Activated CD8-positive, alpha-beta memory T cell treated with anti-CD3 and anti-CD28 coated beads for 1 hour (primary cell): ENCODE measurements at places on chromosomes 1 and 21.

- DNase-seq, result no peak
These were observed 139.1 kb downstream of the PLA2G4A start for GRCh38 chr1:186967656-186968394.

DNA sequence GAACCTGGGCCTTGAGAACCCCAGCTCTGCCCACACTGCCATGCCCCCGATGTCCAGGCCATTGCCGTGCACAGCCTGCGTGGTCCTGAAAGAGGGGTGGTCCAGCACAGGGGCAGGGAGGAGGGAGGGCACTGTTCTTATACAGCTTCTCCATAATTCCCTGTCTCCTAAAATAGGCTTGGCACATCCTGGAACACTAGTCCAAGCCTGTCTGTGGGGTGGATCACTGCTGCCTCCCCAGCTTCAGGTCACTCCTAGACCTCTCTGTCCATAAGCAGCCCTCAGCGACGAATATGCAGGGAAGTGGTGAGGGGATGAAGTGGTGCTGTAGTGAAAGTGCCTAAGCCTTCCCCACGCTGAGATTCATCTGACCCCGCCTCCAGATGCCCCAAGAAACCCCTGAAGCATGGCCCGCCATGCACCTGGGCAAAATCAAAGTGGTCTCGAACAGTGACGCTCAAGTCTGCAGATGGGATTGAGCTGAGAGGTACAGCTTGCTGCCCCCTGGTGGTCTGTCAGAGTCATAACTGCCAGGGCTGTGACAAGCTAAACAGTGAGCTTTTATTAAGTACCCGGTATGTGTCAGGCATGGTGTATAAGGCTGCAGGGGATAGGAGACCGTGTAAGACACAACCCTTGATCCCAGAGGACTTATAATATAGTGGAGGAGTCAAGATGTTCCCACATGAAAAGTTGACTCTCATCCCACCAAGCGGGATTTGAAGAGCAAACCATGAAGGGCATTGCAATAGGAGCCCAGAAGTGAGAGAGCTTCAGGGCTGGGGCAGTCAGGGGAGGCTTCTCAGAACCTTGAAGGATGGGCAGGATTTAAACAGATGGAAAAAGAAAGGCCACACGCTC, 66.6 kb downstream of the FAM163A start:
- peak; percentile 31 for DNase-seq

DNA sequence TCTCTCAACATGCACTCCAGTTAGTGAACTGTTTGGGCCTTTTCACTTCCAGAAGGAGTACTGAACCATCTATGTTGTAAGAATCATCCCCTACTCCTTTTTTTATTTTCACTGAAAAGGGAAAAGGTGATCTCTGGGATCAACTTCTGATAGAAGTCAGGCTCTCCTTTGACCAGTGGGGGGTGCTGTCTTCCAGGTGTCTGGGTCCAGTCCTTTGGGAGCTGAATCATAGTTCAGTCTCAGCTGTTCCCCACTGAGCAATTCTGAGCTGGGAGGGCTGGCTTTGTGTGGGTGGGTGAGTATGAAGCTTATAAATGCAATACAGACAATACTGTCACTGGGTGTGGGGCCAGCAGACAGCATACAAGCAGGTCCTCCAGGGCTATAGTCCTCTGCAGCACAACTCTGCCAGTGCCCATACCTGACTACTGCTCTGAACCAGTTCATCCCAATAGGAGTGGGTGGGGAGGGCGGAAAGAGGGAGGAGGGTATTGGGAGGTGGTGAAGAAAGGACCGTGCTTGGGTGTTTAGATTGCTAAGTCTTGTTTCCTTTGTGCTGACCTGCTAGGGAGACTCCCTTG, 12.5 kb upstream of the SARS1 start:
- DNase-seq, result no peak

GRCh38 chr1:85339656-85340399, 63.4 kb upstream of the BCL10 start:
- DNase-seq, result no peak

GRCh38 chr1:37657620-37658412, 23.1 kb upstream of the RSPO1 start:
- no peak for DNase-seq

DNA sequence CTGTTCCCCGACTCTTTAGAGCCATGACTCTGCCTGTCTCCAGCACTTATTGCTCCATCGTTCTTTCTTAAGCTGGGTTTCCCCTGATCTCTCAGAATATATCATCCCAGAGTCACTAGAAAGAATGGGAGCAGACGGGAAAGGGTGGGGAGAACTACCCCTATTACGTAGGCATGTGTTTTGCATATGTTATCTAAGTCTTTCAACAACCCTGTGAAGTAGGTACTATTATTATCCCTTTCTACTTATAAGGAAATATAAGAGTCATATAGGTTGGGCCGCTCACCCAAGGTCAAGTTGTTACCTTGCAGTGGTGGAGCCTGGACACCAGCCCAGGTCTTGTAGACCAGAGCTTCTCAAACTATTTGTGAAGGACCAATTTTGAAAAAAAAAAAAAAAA, 38.7 kb downstream of the ELF3 start:
- no peak for DNase-seq

- DNase-seq, result no peak
These were observed 66.8 kb downstream of the EPB41 start for GRCh38 chr1:28981210-28981609.

DNA sequence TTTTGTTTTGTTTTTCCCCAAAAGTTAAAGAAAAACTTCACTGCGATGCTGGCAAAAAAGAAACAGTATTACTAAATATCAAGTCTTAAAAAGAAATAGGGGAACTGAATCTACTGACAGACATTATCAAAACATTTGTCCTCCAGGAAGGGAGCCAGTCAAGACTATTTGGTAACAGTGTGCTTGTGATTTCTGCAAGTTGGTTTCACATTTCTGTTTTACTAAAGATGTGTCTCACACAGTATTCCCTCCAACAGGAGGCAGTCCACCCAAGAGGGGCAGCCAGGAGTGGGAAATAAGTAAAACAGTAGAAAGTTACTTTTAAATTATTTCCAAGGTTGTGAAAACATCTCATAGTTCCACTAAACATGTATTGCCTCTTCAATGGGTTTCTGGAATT, 74.4 kb upstream of the SDC3 start:
- no peak for DNase-seq

GRCh38 chr1:154221278-154222001, 685 bp downstream of the UBAP2L start:
- peak; percentile 58 for DNase-seq

- no peak for DNase-seq
These were observed at the start of gene CAMTA1 for GRCh38 chr1:6785318-6785727. TSS of gene CAMTA1 (plus strand) at chr1:6785454. CDS start at chr1:6785531, 77 bp downstream.

DNA sequence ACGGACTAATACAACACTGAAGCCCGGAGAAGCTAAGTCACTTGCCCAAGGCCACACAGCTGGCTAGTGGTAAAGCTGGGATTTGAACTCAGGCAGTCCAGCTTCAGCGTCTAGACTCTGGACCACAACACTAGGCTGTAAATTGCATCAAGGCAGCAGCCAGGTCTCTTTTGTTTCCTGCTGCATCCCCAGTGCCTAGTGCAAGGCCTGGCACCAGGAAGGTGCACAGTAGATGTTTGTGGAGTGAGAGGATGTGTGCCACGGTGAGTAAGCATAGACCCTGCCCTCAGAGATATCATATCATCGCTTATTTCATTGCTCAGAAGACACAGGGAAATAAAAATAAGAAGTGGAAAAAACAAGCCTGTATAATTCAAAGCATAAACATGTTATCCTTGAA, 40.9 kb downstream of the IGSF21 start:
- DNase-seq, result no peak

DNA sequence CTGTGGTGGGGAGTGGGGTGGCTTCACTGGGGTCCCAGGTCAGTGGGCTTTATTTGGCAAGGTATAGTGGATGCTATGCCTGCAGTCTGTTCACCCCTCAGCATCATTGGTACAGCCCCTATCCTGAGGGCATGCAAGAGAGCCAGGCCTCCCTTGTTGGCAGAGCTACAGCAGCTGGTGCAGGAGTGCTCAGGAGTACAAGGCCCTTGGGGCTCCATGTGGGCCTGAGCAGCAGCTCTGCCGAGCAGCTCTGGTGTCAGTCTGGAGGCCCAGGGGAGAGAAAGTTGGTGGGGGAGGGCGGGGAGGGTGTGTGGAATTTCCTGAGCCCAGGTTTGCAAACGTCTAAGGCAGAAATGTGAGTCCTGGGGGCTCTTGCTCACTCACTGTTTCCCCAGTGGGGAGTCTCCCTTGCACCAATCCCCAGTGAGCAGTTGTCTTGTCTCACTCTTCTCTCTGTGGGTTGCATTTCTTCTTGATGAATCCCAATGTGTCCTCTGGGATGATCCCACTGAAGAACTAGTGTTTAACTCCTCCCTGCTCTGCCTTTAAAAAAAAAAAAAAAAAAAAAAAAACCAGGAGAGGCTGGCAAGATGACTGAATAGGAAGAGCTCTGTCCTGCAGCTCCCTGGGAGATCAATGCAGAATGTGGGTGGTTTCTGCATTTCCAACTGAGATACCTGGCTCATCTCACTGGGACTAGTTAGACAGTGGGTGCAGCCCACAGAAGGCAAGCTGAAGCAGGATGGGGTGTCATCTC, 39.5 kb upstream of the CYP4X1 start:
- DNase-seq, result no peak

- no peak for DNase-seq
These were observed 39.3 kb downstream of the MAGI3 start for GRCh38 chr1:113429461-113430153.

- no peak for DNase-seq
These were observed at the start of gene BMP8B for GRCh38 chr1:39788758-39789570. TSS of gene BMP8B (minus strand) at chr1:39788865. CDS start at chr1:39788485, 380 bp downstream.

DNA sequence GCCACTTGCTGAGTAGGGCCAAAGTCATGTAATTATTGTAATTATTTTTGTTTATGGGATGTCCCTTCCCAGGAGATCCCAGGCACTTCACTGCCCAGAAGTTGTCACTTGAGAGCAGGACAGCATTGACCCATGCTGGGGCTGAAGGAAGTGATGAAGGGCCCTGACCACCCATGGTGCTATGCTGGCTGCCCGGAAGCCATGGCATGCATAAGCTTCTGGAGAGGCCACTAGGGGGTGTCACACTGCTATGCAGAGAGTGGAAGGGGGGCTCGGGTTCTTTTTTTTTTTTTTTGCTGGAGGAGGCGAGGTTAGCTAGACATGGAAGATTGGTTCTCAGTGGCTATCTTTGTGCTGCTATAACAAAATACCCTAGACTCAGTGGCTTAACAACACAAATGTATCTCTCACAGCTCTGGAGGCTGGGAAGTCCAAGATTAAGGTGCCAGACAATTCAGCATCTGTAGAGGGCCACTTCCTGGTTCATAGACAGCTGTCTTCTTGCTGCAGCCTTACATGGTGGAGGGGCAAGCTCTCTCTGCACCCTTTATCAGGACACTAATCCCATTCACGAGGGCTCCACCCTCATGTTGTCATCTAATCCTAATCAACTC, 84.9 kb downstream of the CNIH3 start:
- DNase-seq, result no peak

GRCh38 chr1:234624724-234625117, 14.7 kb upstream of the IRF2BP2 start:
- no peak for DNase-seq

GRCh38 chr1:77940921-77941570, 37.8 kb downstream of the FUBP1 start:
- DNase-seq, result no peak

- DNase-seq, result no peak
These were observed 132.5 kb downstream of the FAF1 start for GRCh38 chr1:50827546-50827945.

- DNase-seq, result no peak
These were observed 1.7 kb downstream of the PLEKHG5 start for GRCh38 chr1:6489799-6490180.

- DNase-seq, result no peak
These were observed 1.8 kb downstream of the LPGAT1 start for GRCh38 chr1:211828584-211829342.

GRCh38 chr1:221981461-221981860, 239.6 kb upstream of the DUSP10 start:
- DNase-seq, result no peak

DNA sequence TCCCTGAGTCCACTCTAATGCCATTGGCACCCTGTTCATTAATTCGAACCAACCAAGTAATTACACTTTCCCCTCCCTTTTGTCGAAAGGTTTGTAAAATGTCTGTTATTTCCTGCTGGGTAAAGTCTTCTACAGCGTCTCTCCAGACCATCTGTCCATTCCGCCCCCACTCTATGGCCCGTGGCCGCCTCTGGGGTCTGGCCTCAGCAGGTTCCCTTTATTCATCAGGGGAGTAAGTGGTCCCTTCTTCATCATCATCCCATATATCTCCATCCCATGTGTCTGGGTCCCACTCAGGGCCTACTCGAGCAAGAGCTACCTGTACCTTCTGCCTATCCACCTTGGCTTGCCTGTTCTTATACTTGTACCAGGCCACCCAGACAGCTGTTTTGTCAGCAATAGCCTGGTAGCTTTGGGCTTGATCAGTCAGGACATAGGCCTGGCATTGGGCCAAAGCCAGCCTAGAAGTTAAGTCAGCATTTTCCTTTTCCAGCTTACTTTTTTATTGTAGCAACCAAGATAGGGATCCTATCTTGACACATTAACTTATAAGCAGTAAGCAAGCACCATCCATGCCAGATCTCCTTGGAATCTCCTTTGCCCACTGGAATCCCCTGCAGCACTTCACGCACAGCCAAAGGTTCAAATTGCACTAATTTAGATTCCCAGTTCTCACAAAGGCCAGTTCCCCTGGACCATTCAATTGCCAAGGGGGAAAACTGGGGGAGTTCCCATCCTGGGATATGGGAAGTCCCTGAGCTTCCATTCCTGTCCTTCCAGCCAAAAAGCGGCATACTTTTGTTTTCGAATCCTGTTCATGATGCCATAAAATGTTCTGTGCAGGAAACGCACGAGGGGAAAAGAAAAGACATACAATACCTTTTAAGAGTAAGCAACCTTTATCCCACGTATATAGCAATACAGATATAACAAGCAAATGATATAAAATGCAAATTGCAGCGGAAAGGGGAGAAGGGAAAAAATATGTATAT, 6.6 kb upstream of the STUM start:
- DNase-seq, result no peak

GRCh38 chr1:245986404-245987218, 520.5 kb downstream of the SMYD3 start:
- DNase-seq, result no peak

DNA sequence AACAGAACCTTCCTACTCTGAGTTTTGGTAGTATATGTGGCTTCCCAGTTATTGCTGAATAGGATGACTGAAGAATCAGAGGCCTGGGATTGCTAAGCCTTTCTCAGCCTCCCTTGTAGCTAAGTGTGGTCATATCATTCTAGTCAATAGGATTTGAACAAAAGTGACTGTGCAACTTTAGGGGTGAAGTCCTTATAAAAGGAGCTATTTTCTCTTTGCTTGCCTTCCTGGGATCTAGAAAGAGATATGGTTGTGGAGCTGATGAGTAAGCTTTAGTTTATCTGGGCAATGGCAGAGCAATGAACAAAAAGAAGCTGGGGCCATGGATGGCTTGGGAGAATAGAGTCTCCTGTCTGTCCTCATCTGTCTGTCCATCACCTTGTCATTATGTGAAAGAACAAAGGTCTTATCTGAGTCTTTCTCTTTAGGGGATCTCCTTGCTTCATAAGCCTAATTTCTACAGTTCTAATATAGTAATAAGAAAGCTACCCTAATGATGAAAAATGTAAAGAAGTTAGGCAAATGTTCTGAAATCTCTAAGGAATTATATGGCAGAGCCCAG, 91.5 kb downstream of the TENT5C start:
- DNase-seq, result no peak

GRCh38 chr1:68181165-68181556, 51.2 kb downstream of the WLS start:
- no peak for DNase-seq
